ENCODE measurements at places on chromosomes 2 and 18.

GRCh38 chr2:210445732-210446131 is 30.8 kb downstream of the LANCL1 start:
- no peak for DNase-seq

GRCh38 chr18:7068871-7069590 is 48.6 kb downstream of the LAMA1 start:
- DNase-seq: no peak

- DNase-seq: no peak
These were observed 68.7 kb downstream of the STK39 start for GRCh38 chr2:168178520-168179324.

DNA sequence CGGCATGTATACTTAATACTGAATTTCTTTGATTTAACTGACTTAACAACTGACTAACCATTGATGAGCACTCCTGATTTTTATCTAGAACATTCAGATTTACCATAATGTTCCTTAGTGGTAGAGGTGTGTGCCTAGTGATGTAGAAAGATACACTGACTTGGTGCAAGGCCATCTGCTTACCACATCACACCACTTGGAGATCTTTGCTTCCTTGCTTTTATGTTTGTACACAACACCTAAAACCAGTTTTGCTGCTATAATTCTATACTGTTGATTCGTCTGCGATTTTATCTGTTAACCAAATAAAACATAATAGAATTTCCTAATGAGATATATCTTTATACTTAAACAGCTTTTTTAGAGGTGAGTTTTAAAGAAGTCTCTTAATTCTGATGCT is 3.9 kb upstream of the FARP2 start:
- DNase-seq: no peak

GRCh38 chr2:46339676-46340459 is 42.7 kb downstream of the EPAS1 start:
- no peak for DNase-seq

DNA sequence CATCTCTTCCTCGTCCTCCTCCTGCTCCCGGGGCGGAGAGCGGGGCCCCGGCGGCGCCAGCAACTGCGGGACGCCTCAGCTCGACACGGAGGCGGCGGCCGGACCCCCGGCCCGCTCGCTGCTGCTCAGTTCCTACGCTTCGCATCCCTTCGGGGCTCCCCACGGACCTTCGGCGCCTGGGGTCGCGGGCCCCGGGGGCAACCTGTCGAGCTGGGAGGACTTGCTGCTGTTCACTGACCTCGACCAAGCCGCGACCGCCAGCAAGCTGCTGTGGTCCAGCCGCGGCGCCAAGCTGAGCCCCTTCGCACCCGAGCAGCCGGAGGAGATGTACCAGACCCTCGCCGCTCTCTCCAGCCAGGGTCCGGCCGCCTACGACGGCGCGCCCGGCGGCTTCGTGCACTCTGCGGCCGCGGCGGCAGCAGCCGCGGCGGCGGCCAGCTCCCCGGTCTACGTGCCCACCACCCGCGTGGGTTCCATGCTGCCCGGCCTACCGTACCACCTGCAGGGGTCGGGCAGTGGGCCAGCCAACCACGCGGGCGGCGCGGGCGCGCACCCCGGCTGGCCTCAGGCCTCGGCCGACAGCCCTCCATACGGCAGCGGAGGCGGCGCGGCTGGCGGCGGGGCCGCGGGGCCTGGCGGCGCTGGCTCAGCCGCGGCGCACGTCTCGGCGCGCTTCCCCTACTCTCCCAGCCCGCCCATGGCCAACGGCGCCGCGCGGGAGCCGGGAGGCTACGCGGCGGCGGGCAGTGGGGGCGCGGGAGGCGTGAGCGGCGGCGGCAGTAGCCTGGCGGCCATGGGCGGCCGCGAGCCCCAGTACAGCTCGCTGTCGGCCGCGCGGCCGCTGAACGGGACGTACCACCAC is 2.1 kb downstream of the GATA6 start:
- DNase-seq: no peak

DNA sequence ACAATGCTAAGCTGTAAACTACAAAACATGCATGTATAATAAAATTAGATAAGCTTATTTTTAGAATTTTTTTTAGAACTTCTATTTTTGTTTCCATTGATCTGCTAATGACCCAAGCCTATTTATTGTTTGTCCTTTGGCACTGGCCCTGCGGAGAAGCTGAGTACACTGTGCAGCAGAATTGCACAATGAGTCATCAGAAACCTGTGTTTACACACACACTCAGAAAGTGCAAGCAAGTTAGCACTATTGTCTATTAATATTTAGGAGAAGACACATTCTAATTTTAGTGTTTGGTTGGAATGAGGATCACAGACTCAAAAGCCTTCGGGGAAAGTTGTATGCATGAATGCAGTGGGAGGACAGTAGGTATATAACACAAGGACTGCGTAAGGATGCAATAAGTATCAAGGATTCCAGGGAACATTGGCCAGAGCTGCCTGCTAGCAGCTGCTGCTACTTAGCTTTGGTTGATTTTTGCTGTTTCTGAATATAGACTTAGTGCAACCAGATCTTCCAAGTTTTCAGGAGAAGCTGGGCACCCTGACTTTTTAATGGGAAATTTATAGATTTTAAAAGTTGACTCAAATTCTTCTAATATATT is 128.2 kb downstream of the KCNH7 start:
- no peak for DNase-seq

DNA sequence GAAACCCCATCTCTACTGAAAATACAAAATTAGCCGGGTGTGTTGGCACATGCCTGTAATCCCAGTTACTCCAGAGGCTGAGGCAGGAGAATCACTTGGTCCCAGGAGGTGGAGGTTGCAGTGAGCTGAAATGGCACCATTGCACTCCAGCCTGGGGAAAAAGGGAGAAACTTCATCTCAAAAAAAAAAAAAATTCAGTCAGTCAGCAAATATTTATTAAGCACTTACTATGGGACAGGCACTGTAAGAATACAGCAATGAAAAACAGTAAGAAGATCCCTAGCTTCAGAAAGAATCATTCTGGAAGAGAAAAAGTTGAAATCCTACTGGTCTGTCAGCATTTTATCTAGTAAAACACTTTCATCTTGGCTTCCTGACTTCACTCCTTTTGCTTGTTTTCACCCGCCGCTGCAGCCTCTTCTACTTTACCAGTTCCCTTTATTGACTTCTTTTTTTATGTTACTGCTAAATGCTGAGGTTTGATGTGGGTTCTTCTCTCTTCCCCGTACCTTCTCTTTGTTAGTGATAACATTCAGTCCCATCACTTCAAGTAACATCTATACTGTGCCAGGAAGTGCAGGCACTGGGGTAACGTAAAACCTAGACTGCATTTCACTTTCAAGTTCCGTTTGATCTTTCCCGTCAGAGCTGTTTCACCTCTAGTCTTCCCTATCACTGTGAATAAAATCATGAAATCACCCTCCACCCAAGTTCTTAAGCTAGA is 10.8 kb upstream of the TAF4B start:
- peak; percentile 37 for DNase-seq

DNA sequence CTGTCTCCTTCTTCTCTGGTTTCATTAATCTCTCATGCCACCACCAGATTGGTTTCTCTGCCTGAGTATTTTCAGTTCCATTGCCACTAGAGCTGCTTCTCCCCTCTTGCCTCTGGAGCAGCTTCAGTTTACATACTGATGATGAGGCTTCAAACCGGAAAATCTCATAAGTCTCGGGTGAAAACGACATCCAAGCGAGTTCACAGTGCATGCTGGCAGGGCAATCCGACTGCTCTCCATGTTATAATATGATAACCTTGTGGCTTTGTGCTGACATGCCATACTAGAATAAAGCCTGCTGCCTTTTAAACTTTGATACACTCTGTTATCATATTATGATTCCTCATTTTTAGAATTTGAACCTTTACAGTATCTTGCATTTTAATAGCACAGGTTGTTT is 153.5 kb downstream of the PRPF40A start:
- no peak for DNase-seq

DNA sequence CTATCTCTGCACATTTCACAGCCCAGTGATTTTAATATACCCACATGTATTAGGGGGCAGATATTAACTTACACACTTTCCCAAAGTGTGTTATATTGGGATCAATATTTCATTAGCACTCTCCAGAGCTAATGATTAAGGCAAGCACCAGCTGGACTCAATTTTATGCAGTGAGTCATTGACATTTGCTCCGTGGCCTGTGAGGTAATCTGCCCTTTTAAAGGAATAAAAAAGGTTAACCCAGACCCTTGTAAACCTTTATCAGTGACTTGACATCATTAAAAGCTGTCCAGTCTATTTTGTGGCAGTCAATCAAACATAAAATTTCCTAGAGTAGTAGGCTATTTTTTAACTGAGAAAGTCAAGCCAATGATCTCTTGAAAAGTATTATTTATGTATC is 1870.4 kb upstream of the CELF4 start:
- no peak for DNase-seq

GRCh38 chr2:64295326-64296139 is 151.3 kb upstream of the PELI1 start:
- DNase-seq: peak; percentile 26

GRCh38 chr2:65165558-65165957 is 35.7 kb upstream of the RAB1A start:
- no peak for DNase-seq

DNA sequence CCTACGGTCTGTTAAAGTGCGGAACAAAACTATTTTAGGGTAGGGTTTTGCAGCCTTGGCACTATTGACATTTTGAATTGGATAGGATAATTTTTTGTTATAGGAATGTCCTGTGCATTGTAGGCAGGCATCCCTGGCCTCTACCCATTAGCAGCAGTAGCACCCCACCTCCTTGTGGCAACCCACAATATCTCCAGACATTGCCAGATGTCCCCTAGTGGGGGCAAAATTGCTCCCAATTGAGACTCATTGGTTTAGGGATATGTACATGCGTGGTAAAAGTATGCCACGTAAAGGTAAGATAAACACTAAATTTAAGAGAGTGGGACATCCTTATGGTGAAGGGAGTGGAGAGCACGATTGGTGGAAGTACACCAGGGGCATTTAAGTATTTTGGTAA is 4.6 kb downstream of the MIB1 start:
- no peak for DNase-seq

- DNase-seq: peak; percentile 60
These were observed 154.3 kb downstream of the EIPR1 start for GRCh38 chr2:3223080-3223923.

GRCh38 chr2:233728723-233729301 is at the start of gene UGT1A3:
Gene UGT1A3, plus strand, starts transcription at chr2:233729042. Its CDS starts 85 bp downstream, at chr2:233729127.
- DNase-seq: no peak

DNA sequence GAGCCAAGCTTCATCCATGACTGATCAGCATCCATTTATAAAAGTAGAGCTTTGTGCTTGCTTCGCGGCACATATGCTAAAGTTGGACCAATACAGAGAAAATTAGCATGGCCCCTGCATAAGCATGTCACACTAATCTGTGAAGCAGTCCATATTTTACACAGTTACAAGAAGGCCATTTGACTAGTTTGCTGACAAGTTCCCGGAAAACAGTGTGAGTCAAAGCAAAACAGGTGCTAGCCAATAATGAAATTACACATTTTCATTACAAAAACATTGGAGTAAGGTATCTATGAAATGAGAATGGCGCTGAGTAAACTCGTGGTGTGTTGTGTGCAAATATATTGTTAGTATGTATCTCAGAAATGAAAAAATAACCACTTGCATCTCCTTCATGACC is 4.7 kb downstream of the ANKRD62 start:
- DNase-seq: no peak

DNA sequence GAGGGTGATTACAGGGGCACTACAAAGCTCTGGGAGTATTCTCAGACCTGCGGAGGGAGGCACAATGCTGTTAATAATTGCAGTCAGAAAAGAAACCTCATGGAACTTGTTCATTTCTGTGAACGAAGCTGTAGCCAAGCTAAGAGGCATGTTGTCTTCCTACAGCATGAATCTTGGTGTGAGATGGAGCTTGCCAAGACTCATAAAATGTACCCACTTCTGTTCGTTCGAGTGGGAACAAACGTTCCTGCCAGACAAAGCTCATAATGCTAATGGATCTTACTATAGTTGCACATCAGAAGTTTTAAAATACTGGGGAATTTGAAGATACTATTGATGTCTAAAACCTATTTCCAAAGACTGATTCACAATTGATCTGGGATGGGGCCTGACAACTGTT is 489.1 kb downstream of the ZEB2 start:
- DNase-seq: no peak

DNA sequence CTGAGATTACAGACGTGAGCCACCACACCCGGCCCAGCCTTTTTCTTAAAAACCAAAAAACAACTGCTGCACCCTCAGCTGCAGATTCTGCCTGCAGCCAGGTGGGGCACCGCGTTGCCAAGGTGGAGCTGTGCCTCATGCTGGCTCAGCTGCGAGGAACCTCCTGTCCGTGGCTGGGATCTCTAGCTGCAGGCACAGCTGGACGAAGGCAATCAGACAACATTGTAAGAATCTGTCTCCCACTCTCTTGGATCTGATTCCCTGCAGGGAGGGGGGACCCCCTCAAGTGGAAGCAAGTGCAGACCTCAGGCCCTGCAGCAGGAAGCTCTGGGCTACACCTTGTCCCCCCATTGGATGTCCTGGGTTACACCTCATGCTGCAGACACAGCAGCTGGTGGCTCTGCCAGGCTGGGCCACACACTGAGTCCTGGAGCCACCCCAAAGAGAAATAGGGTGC is 24.1 kb downstream of the CIDEA start:
- no peak for DNase-seq

DNA sequence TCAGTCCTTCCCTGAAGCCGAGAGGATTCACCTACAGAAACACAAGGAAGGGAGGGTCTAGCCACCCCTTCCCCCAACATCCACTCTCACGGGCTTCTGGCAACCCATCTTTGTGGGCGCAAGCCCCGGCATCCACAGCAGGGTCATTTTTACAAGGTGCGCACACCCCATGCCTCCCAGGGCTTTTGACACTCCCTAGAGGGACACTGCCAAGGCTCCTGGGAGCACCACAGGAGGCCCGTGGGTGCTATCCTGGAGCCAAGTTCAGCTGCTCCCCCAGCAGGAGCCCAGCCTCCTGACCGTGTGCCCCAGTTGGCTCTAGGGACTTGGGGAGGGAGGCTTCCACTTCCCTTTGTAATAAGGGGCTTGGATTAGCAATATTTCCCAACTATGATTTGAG is 251.6 kb downstream of the TNS1 start:
- no peak for DNase-seq

DNA sequence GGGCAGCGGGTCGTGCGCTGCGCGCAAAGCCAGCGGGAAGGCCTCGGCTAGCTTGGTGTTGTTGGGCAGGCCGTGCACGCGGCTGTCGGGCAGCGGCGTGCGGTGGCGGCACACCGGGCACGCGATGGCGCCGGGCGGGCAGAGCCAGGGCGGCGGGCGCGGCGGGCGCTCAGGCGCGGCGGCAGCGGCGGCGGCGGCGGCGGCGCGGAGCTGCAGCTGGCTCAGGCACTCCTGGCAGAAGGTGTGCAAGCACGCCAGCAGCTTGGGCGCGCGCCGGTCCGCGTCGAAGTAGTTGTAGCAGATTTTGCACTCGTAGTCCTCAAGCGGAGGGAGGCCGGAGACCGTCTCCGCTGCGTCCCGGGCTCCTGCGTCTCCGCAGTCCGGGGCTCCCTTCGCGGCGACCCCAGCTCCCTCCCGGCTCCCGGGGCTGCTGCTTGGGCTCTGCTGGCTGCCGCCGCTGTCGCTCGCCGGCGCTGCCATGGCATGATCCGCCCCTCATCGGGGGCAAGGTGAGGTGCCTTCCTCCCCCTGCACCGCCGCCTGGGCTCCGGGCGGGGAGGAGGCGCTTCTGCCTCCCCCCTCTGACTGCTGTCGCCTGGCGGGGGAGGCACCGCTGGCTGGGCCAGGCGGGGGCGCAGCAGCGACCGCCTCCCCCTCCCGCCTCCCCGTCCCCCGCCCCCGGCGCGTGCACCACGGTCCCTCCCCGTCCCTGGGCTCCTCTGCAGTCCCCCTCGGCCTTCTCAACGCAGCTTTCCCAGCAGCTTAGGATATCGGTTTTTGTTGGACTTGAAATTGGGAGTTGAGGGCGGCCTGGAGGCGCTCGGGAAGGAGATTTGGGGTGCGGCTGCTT is 21.0 kb upstream of the PAX3 start:
- DNase-seq: no peak

- no peak for DNase-seq
These were observed 469.6 kb upstream of the VRK2 start for GRCh38 chr2:57576983-57577382.
